T-helper 22 cell (primary cell): ENCODE measurements at places on chromosomes 4 and X.
A peak's percentile ranks its signal among the peaks of the same experiment; 100 is the strongest.

GRCh38 chr4:23060776-23061175, 368.0 kb downstream of the GBA3 start:
- DNase-seq: no peak

DNA sequence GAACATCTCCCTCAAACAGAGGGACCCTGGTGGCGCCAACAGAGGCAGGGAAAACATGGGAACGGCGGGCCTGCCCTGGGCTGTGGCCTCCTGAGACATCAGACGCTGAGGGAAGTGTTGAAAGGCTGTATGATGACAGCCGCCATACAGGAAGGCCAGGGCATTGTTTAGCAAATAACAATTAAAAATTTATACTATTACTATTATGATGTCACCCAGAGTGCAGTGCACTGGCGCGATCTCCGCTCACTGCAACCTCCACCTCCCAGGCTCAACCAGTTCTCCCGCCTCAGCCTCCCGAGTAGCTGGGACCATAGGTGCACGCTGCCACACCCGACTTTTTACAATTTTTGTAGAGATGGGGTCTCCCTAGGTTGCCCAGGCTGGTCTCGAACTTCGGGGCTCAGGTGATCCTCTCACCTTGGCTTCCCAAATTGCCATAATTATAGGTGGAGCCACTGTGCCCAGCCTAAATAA, 54.6 kb downstream of the CPZ start:
- no peak for DNase-seq

DNA sequence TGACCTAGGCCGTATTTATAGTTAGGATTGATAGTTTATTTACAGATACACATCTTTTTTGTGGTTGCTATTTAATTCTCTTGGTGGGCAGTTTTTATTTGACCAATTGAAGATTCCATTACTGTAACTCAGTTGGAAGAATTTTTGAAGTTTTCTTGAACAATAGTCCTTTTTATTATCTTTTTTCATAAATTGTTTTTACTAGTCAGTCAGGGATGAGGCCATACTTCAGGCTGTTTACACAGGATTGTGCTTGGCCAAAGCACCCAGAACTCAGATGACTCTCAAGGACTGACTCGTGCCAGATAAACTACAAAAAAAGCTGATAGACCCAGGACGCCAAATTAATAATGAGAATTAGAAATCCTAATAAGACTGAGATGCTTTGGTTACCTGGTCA, 7.0 kb downstream of the HERC3 start:
- no peak for DNase-seq

DNA sequence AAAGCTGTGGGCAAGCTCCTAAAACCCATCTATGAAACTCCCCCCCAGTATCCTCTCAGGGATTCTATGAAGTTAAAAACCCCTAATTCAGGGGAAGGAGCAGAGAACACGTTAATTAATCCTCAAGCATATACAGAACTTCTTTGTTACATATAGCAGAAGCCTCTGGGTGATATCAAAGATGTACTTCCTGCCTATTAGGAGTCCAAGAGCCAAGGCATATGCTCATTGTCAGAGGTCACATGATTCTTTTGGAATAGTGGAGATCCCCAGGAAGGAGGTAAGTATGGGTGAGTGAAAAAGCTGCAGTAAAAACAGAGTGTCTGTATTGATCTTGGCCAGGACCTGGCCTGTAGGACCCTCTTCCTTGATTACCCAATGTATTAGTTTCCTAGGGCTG, 2.9 kb upstream of the SPARCL1 start:
- DNase-seq: no peak

- no peak for DNase-seq
Observed at GRCh38 chr4:126271292-126271691, 956.5 kb downstream of the FAT4 start.

- DNase-seq: no peak
Observed at GRCh38 chrX:43218198-43218597, 437.9 kb upstream of the MAOA start.

- DNase-seq: no peak
Observed at GRCh38 chr4:39330353-39330752, 35.8 kb downstream of the RFC1 start.

GRCh38 chrX:113906168-113906567, 677.7 kb upstream of the HTR2C start:
- no peak for DNase-seq

DNA sequence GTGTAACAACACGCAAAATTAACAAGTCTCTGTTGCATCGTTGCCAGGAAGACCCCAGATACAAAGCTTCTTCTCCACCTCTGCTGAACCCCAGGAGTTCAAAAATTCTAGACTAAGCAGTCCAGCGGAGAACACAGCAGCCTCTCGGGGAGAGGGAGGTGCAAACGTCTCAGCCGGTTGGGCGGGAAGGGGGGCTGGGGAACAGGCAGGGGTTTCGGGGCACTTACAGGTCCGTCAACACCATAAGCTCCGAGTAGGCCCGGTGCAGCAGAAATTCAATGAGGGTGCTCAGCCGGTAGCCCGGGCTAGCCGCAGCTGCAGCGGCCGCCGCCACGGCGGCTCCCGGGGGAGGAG, 394 bp downstream of the MED14 start:
- DNase-seq: no peak

- no peak for DNase-seq
Observed at GRCh38 chrX:17521871-17522693, 147.1 kb downstream of the NHS start.

GRCh38 chrX:10608099-10608498, 12.3 kb downstream of the MID1 start:
- DNase-seq: no peak

- no peak for DNase-seq
Observed at GRCh38 chrX:152810403-152810802, 20.2 kb downstream of the CETN2 start.

GRCh38 chr4:25107827-25108516, 52.3 kb downstream of the SEPSECS start:
- DNase-seq: no peak

GRCh38 chr4:64774626-64775025, 365.4 kb upstream of the TECRL start:
- DNase-seq: no peak

- no peak for DNase-seq
Observed at GRCh38 chr4:174521800-174522182, 497 bp downstream of the HPGD start.

- no peak for DNase-seq
Observed at GRCh38 chrX:2526390-2526789, 25.6 kb upstream of the DHRSX start.

- DNase-seq: no peak
Observed at GRCh38 chr4:26238778-26239679, 81.8 kb upstream of the RBPJ start.

GRCh38 chrX:71556036-71556435, 22.2 kb upstream of the GCNA start:
- no peak for DNase-seq

GRCh38 chr4:139253713-139254112, 26.3 kb downstream of the MGARP start:
- DNase-seq: no peak

GRCh38 chrX:104343428-104344129, 88.8 kb upstream of the ESX1 start:
- DNase-seq: peak; percentile 3

DNA sequence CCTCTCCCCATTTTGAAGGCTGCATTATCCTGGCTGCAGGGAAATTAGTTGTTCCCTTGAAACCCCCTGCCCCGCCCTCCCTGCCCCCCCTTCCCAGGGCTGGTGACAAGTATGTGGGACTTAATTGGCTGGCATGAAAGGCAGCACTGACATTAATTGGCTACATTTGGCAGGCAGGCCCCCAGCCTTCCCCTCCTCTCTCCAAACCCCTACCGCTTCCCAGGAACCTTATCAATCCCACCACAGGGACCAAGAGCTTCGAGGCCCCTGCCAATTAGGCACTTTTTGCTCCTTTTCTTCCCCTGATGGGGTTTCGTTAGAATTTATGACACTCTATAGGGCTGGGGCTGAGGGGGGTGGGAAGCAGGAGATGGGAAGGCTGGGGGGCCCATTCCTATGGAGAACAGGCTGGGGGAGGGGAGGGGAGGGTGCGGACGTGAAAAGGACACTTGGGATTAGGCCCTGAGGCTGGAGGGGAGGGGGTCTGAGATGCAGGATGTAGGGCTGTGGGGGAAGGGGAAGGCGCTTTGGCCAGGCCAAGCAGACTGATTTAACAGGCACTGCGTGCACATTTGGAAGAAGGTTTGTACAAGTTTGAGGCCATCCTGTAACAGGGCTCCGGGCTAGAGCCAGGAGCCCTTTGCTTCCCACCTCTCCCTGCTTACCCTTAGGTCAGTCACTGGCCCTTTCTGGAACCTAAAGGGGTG, 52.2 kb downstream of the EFNB1 start:
- DNase-seq: no peak

- DNase-seq: no peak
Observed at GRCh38 chr4:18691431-18692200, 670.1 kb upstream of the LCORL start.

DNA sequence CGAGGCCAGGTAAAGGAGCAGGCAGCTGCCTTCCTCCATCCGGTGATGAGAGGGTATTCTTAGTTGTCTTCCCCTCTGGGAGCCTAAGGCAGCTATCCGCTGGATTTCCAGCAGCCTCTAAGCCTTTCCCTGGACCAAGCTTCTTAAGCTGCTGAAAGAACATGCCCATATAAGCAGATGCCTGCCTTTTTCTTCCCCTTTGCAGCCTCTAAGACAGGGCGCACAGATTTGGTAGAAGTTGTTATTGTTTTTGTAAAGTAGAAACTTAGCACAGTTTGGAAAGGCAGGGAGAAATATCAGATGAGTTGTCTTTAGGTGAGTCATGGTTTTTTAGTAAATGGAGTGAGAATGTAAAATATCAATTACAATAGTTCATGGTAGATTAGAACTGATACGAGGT, 210.8 kb downstream of the ARHGAP10 start:
- DNase-seq: no peak

DNA sequence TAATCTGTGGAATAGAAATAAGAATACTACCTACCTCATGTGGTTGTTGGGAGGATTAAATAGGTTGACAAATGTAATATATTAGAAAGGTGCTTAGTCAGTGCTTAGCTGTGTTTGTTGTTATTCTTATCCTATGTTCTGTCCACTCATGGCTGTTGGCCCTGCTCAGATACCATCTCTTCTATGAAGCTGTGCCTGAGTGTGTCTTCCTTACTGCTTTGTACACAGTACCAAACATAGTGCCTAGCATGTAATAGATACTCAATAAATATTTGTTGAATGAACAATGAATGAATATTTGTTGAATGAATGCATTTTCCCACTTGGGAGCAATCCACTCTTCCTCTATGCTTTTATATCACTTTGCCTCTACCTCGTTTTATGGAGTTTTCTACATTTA, 57.2 kb downstream of the NHS start:
- DNase-seq: no peak

- DNase-seq: no peak
Observed at GRCh38 chr4:146269228-146269653, 54.9 kb downstream of the REELD1 start.

DNA sequence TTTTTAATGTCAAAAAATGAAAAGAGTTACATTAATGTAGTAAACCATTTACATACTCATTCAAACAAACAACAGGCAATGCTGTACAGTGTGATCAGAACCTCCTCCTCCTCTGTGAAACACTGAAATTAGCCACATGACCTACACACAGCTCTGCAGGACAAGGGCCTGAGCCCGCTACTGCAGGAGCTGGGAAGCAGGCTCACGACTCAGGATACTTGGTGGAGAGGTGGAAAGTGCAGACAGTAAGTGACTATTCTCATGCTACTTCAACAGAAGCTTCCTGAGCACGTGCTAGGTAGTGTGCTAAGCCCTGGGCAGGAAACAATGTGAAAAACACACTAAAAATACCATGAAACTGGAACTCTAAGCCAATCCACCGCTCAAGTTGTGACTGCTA, 56.8 kb downstream of the TAPT1 start:
- no peak for DNase-seq

GRCh38 chr4:140253556-140254027, 99.6 kb upstream of the MAML3 start:
- no peak for DNase-seq

DNA sequence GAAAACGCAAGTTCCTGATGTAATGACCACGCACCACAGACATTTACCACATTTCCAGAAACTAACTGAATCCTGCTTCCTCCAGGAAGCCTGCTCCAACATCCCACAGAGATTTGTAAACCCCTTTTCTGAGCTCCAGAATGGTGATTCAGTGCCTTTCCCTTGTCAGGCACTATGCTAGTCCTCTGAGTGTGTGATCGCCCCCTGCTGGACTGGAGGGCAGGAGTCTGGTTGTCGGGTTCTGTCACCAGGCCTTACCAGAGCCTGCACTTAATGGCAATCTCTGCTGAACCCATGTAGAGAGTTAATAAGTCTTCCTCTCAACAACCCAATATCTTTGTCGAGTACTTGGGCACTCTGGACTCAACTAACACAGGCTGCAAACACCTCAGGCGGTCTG, 14.5 kb upstream of the KDM5C start:
- DNase-seq: no peak

DNA sequence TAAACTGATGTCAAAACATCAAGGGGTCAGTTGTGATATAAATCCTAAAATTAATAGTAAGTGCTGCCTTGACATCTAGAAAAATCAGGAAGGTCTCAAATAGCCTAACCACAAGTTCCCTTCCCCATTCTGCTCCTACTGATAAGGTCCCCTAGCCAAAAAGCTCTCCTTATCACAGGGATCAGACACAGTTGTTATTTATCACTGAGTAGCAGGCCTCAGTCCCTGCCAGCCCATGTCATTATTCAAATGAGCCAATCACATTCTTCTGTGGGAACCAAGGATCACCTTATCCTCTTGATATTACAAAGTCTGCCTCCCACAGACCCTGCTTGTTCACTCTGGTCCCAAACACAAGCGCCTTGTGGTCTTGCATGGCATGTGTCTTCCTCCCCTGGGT, 23.3 kb upstream of the TMEM255A start:
- no peak for DNase-seq

DNA sequence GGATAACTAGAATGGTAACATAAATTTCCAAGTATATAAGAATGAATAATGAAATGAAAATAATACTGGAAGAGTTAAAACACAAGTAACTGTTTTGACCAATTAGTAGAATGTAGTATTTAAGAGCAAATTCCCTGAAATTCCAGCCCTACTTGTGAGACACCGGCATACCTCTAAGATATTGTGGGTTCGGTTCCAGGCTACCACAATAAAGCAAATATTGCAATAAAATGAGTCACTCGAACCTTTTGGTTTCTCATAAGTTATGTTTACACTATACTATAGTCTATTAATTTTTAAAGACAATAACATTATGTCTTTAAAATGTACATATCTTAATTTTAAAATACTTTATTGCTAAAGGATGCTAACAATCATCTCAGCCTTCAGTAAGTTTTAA, 15.2 kb upstream of the IQCM start:
- no peak for DNase-seq

GRCh38 chr4:84498203-84498934, 723 bp downstream of the NKX6-1 start:
- no peak for DNase-seq

- no peak for DNase-seq
Observed at GRCh38 chrX:139203651-139204570, 326.6 kb upstream of the F9 start.

- DNase-seq: no peak
Observed at GRCh38 chr4:153215921-153216320, 11.7 kb downstream of the TRIM2 start.
